ENCODE measurements at places on chromosomes 3 and 15.

- DNase-seq = no peak
Observed at GRCh38 chr3:42189001-42189460, 77.0 kb downstream of the CCK start.

- DNase-seq = no peak
Observed at GRCh38 chr3:9214185-9214584, 35.3 kb downstream of the SRGAP3 start.

DNA sequence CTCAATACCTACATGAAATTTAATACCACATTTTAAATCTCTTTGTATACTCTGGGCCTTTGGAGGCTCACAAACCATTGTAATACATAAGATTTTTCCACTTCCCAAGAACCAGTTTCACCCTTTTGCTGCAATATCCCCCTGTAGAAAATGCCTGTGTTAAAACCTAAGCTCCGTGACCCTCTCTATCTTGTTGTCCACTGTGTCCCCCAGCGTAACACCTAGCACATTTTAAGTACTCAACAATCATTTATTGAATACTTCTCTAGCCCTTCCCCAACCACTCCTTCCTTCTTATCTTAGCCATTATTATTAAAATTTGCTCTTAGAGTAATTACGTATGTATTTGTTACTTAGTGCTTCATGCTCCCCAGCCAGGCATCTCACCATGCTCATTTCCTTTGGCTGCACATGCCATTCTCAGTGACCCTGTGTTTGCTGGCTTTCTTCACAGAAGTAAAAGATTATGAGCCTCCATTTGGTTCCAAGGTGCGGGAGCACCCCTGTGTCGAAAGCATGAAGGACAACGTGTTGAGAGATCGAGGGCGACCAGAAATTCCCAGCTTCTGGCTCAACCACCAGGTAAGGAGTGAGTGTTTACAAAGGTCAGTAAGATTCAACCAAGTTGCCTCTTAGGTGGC lies 81.6 kb downstream of the TGFBR2 start:
- DNase-seq = no peak

- DNase-seq = no peak
Observed at GRCh38 chr3:15044326-15044725, 20.8 kb downstream of the MRPS25 start.

DNA sequence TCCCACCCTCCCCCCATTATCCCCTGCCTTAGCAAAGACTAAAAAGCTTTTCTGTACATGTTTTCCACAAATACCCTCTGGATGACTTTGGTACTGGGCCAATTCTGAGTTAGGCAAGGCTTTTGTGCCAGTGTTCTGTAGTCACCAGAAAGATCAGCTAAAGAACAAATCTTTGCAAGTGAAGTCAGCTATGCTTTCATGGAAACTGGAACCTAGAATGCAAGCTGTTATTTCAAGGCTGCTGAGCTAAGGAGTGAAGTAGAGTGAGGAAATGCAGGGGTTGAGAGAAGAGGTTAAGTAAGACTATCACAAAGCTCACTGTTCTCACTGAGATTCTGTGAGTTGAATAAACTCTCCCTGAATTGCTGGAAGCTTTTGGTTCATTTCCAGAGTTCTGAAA lies 107.8 kb upstream of the CNTN3 start:
- DNase-seq = no peak

GRCh38 chr3:14857506-14857905 lies 38.7 kb downstream of the FGD5 start:
- DNase-seq = no peak

- DNase-seq = peak; percentile 36
Observed at GRCh38 chr15:73965758-73966113, 26.4 kb downstream of the STOML1 start.

- no peak for DNase-seq
Observed at GRCh38 chr15:45812200-45812599, 177.4 kb downstream of the SQOR start.

GRCh38 chr3:191003742-191004141 lies 141.2 kb upstream of the GMNC start:
- no peak for DNase-seq

DNA sequence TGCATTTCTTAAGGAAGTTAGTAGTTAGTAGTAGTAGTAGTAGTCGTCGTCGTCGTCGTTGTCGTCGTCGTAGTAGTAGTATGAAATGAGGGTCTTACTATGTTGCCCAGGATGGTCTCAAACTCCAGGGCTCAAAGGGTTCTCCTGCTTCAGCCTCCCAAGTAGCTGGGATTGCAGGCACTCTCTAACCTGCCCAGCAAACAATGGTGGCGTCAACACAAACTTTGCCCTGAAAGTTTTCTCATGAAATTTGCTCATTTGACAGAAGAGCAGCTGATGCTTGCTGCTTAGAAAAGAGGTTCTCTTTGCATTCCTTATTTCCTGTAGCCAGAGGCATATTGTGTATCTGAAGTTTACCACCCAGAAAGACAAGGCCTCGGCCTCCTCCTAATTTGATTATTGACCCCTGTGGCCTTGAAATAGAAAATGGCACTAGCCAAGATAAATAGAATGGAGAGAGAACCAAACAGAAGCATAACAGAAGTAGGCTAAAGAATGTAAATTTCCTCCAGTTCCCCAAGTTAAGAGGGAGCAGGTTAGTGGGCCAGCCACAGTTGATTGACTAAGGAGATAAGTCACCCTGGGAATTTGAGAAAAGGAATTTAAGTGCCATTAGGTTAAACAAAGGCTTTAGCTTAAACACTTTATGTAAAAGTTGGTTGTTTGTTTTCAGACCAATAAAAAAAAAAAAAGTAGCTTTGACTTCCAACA lies 166.2 kb upstream of the ROBO2 start:
- DNase-seq = no peak

GRCh38 chr3:50503504-50504342 lies at the start of gene CACNA2D2:
Gene CACNA2D2 (minus strand): TSS chr3:50503634. CDS start chr3:50503423, 211 bp downstream.
- DNase-seq = peak; percentile 12

- DNase-seq = no peak
Observed at GRCh38 chr15:92864127-92864814, 35.9 kb upstream of the CHD2 start.

GRCh38 chr3:56980243-56980642 lies 80.2 kb upstream of the SPATA12 start:
- DNase-seq = no peak

Measured in activated CD4-positive, alpha-beta T cell treated with anti-CD3 and anti-CD28 coated beads, Interleukin-2, amount 50 U/mL, for 24 hours (primary cell).